ENCODE measurements at places on chromosomes 4 and X.
A peak's percentile ranks its signal among the peaks of the same experiment; 100 is the strongest.

DNA sequence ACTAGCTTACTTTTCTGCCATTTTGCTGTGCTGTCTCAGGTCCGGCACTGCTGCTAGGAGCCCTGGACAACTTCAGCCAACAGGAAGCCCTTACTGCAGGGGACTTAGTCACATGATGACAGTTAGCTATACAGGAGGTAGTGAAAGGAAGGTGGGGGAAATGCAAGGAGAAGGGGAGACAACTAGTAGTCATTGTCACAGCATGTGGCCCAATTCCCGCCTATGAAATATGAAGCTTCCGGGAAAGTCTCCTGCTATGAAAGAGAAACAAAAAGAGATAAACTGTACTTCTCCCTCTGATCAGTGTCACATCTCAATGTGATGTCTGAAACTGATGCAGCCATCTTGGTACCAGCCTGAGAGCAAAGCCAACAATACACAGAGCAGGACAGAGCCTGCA, 71.6 kb downstream of the AMELX start:
- DNase-seq: no peak

- DNase-seq: no peak
These were observed 60.5 kb upstream of the TRIM2 start for GRCh38 chr4:153143527-153144348.

GRCh38 chr4:55321707-55322264, 24.3 kb upstream of the SRD5A3 start:
- peak; percentile 19 for DNase-seq

GRCh38 chr4:62460329-62460728, 1260.2 kb downstream of the ADGRL3 start:
- no peak for DNase-seq

GRCh38 chrX:71315917-71316316, 14.4 kb downstream of the ITGB1BP2 start:
- DNase-seq: no peak

- no peak for DNase-seq
These were observed 74.9 kb downstream of the SPIN3 start for GRCh38 chrX:56920338-56920997.

DNA sequence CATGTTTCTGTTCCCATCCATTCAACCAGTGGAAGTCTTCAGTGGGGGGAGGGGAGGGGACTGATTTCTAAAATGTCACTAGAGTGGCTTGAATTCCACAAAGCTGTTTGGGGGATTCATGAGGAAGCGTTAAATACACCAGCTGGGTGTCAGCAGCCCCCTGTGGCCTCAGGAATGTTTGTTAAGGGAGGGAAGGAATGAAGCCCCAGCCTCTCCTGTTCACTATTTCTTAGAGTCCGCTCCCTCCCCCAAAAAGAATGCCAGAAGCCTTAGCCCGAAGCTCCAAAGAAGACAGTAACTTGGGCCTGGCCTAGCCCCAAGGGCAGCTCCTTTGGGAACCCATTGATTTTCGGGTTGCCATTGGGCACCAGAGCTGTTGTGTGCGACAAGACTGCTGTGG, 3.3 kb downstream of the SHROOM2 start:
- no peak for DNase-seq

DNA sequence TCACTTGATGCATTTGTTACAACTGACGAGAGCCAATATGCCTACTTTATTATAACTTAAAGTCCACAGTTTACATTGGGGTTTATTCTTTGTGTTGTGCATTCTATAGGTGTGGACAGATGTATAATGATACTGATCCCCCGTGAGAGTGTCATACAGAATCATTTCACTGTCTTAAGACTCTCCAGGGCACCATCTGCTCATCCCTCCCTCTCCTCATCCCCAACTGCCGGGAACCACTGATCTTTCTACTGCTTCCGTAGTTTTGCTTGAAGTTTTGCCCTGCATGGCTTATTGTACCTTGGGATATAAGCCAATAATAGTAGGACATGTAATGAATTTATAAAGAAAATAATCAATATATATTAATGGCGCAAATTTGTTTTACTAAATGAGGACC, 137.8 kb upstream of the MSX1 start:
- no peak for DNase-seq

DNA sequence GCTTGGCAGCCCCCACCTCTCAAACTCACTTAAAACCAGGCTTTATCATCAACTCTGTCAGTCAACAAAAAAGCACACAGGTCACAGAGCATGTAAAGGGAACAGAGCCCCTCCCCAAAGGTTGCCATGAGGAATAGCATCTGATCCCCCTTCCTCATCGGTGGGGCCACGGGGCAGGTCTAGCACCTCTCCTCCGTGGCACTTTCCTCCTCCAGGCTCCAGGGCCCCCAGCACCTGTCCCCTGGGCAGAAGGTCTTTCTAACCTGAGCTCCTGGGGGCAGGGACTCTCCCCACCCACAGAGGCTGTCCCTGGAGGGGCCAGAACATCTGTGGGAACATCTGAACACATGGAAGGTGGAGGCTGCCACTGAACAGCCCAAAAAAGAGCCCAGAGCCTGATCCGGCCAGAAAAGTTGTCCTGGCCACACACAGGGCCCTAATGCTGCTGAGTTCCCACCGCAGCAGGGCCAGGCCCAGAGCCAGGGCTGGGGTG, 65.7 kb downstream of the ZFYVE28 start:
- no peak for DNase-seq

DNA sequence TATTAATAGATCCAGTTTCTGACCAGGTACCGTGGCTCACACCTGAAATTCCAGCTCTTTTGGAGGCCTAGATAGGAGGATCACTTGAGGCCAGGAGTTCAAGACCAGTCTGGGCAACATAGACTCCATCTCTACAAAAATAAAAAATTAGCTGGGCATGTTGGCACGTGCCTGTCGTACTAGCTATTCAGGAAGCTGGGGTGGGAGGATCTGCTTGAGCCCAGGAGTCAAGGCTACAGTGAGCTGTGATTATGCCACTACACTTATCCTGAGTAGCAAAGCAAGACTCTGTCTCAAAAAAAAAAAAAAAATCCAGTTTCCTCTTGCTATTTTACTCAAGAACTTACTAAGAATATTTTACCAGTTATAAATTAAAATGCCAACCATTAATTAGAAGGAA, 91.7 kb downstream of the SLC10A6 start:
- DNase-seq: no peak

- no peak for DNase-seq
These were observed 32.2 kb downstream of the UNC5C start for GRCh38 chr4:95516528-95517017.

DNA sequence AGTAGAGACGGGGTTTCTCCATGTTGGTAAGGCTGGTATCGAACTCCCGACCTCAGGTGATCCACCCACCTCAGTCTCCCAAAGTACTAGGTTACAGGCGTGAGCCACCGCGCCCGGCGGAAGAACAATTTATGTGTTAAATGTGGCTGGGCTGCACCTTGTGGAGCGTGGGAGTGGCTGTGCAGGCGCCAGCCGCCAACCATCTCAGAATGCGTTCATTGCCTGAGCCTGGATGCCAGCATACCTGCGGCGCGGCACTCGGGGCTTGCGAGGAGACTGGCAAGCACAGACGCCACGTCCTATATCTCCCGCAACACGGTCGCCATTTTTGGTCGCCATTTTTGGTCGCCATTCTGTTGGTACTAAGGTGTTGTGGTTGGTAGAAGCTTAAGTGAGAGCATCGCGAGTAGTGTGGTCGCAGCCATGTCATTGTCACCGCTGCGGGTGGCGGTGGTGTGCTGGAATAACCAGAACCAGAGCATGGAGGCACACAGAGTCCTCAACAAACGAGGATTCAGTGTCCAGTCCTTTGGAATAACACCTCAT, 193.6 kb upstream of the HTR2C start:
- no peak for DNase-seq

DNA sequence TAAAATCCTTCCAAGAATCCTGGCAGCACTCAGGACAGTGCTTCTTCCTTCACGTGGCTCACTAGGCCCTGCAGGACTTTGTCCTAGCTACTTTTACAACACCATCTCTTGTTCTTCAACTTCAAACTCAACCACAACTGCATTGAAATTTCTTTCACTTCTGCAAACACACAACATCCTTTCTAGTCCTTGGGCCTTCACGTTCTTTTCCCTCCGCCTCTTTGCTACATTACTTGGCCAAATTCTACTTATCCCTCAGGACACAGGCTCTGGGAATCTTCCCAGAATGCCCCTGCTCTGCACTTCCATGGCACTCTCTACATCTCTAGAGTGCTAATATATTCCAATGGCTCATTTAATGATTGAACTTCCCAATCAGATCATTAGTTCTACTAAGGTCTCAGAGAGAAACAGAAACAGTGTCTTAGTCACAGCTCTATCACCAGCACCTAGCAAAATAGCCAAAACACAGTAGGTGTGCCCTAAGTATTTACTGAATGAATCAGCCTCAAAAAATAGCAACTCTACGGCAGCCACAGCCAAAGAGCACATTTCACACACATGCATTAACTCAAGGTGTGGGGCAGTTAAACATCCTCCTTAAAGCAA, 73.3 kb downstream of the MANBA start:
- DNase-seq: no peak

DNA sequence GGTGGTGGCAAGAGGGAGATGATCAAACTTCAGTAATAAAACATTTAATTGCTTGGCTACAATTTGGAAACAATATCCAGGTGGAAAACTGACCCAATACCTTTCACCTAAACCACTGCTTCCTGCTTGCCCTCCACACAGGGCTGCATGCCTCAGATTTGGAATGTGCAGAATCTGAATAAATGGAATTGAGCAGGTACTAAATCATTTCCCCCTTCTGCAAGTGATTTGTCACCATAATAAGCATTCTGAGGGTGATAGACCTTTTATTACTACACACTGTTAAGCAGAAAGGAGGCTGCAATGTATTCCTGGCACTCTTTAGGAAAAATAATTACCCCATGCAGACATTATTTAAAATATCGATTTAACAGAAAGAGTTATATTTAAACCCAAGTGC, 291.8 kb downstream of the IDS start:
- DNase-seq: no peak

GRCh38 chr4:40165916-40166315, 30.9 kb upstream of the RHOH start:
- no peak for DNase-seq

DNA sequence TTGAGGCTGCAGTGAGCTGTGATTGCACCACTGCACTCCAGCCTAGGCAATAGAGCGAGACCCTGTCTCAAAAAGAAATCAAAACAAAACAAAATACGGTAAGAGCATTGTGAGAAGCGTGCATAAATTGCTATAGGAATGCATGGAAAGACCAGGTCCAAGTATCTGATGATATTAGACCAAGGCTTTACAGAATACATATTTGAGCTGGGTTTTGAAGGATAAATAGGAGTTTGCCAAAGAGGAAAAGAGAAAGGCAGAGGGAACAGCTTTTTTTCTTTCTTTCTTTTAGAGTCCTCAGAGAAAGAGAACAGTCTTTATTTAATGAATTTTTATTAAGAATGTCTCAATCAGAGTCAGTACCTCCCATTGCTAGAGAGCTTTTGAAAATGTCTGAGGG, 79.5 kb upstream of the PRPS1 start:
- no peak for DNase-seq

GRCh38 chr4:34939073-34939472, 1305.2 kb downstream of the ARAP2 start:
- DNase-seq: no peak

DNA sequence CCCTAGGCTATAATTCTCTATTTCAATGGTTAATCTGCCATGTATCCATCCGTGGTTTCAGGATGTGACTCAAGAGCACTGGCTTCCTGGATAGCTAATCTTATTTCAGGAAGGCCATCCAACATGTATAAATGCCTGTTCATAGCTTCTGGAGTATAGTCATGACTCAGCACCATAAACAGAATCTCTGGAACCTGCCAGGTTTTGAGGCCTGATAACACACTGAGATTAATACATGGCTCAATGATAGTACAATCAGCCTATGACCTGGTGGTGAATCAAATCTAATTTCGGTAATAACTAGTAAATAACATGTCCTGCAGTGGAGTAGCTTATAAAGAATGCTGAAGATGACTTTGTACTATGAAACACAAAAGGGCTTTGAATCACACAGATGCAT, 5.7 kb upstream of the IL13RA2 start:
- no peak for DNase-seq

- DNase-seq: no peak
These were observed 88.4 kb upstream of the NKX1-1 start for GRCh38 chr4:1494416-1495315.

- DNase-seq: no peak
These were observed 81.7 kb downstream of the ZC4H2 start for GRCh38 chrX:64894454-64895038.

GRCh38 chrX:133495464-133496391, 80.4 kb upstream of the GPC4 start:
- DNase-seq: no peak

- DNase-seq: no peak
These were observed 63.4 kb upstream of the TMEM164 start for GRCh38 chrX:109939498-109939897.

GRCh38 chr4:153089742-153090141, 114.5 kb upstream of the TRIM2 start:
- DNase-seq: no peak

DNA sequence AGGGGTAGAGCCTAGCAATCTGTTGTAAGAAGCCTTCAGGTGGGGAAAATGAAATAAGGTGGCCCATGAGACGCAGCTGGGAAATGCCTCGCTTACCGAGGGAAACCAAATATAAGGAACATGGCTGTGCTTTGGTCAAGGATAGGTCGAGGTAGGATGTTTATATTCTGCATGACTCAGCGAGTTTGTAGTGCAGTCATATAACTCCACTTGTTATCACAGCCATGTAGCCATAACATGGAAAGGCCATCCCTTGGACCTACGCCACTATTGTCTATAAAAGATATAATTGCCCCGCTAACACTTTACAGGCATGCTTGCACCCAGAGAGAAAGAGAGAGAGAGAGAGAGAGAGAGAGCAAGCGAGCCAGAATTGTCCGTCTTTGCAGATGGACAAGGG, 80.9 kb upstream of the GLRA2 start:
- no peak for DNase-seq

- no peak for DNase-seq
These were observed 798.7 kb downstream of the PCDH7 start for GRCh38 chr4:31518796-31519250.

- DNase-seq: no peak
These were observed 411.9 kb upstream of the EMCN start for GRCh38 chr4:100929758-100930157.

- DNase-seq: no peak
These were observed 82.3 kb downstream of the NWD2 start for GRCh38 chr4:37326852-37327251.

GRCh38 chr4:47367761-47368160, 95.7 kb downstream of the COMMD8 start:
- no peak for DNase-seq

DNA sequence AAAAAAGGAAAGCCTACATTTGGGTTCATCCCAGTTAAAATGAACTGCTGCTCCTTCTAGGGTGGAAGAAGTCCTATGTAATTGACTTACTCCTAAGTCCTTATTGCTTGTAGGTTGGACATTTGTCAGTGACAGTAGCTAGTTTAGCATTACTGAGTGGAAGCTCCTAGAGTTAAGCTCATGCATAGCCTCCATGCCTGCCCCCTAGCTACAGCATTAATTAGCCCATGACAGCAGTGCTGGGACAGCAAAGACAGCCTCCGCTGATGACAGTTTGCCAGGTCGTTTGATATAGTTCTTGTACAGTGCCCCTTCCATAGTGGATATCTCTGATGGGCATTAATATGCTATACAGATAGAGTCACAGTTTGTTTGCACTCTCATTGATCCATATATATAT, 18.7 kb upstream of the GALNTL6 start:
- no peak for DNase-seq

- DNase-seq: no peak
These were observed 243.2 kb downstream of the FBXO8 start for GRCh38 chr4:174040287-174040686.
